ENCODE measurements at places on chromosomes 5 and 9. TPM values are rescaled to one million over a fixed set of nuclear protein-coding genes. Genes with fewer than 3 reads are reported as not detected.

NEURL1B gene
- polyA plus RNA-seq: 2.1 TPM

OR1Q1 gene
- polyA plus RNA-seq: not detected

SEMA6A gene
- polyA plus RNA-seq: 220 TPM

LCN9 gene
- polyA plus RNA-seq: not detected

RFK gene
- 17.3 TPM for polyA plus RNA-seq

FOXD4L6 gene
- polyA plus RNA-seq: not detected

EFNA5 gene
- polyA plus RNA-seq: 10.1 TPM

PTAR1 gene
- polyA plus RNA-seq: 32.1 TPM

NAIP gene
- 8.7 TPM for polyA plus RNA-seq

NMRK1 gene
- 15.8 TPM for polyA plus RNA-seq

FGF18 gene
- 0.86 TPM for polyA plus RNA-seq

IRGM gene
- polyA plus RNA-seq: not detected

GRXCR2 gene
- polyA plus RNA-seq: not detected

CD74 gene
- polyA plus RNA-seq: 105 TPM

GABRA6 gene
- not detected for polyA plus RNA-seq

ARHGAP26 gene
- 10.5 TPM for polyA plus RNA-seq

ECSCR gene
- 2.5 TPM for polyA plus RNA-seq
